Peyer's patch (tissue), 4 donors: ENCODE measurements at places on chromosomes 11 and 22. TPM values are rescaled to one million over a fixed set of nuclear protein-coding genes. Genes with fewer than 3 reads are reported as not detected.

DNA sequence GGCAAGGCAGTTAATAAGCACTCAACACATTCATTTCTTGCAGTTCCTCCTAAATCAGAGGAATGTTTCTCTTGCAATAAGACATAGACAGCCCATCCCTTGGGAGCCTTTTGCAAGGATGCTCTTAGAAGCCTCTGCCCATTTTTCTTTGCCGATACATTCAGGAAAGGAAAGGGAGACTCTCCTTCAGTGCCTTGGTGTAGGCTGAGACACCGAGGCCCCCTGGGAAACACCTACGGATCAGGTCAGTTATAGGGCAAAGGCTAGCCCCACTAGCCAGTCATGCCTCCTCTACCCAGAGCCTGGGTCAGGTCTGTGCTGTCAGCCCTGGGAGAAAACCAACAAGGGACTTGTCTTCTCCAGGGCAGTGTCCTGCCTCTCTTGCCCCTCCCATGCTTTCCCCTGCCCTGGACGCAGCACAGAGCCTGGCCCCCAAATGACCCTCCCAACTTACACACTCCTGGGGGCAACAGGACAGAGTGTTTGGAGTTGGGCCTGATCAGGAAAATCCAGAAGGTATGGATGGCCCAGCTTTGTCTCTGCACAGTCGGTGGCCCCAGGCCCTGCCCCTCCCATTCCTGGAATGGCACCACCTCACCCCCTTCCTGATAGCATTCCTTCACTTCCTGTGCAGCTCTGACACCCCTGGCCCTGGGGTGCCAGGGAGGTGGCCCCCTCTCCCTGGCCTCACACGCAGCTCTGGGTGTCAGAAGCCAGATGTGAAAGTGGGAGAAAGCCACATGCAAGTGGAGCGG is 18.3 kb downstream of the ANKK1 start:
- no peak for DNase-seq

DNA sequence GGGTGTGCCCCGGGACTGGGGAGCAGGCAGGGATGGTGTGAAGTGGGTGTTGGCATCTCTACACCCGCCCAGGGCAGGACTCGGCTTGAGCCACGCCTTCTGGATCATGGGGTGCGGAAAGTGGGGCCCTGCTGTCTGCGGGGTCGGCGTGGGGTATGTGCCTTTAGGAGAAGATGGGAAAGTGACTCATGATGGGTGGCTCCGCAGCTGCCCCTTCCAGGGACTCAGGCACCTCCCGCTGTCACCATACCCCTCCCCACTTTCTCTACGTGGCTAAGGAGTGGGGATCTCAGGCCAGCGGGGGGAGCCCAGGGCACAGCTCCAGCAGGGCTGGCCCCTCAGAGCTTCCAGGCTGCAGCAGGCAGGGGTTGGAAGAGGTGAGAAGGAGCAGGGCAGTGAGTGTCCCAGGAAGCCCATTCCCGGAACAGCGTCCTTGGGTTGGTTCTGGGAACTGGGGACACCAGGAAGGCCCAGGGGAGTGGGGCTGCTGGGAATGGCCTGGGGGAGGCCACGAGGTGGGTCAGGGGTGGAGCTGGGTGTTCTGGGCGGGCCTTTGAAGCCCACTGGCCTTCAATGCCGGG is 102.9 kb upstream of the FGF3 start:
- DNase-seq = peak; percentile 34

GRCh38 chr11:127898422-127899365 is 688.7 kb downstream of the ETS1 start:
- no peak for DNase-seq

PHLDA2 gene
- total RNA-seq = 6.4 TPM

OR52H1 gene
- total RNA-seq = not detected

SLC1A2 gene
- total RNA-seq = not detected
